ENCODE measurements at places on chromosomes 4 and X.
A peak's percentile ranks its signal among the peaks of the same experiment; 100 is the strongest.

- DNase-seq: no peak
These were observed 6.7 kb downstream of the NUP62CL start for GRCh38 chrX:107199491-107199890.

DNA sequence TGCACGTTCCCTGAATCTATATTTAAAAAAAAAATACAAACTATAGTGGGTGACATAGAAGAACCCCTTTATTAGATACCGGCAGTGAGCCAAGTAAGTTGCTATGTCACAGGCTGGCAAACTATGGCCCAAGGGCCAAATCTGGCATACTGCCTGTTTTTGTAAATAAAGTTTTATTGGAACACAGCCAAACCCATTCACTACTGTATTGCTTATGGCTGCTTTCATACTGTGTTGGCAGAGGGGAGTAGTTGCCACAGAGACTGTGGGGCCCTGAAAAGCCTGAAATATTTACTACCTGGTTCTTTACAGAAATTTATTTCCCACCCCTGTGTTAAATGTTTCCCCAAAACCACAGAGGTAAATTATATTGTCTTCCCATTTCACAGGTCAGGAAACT lies 71.2 kb upstream of the EGFL6 start:
- no peak for DNase-seq

DNA sequence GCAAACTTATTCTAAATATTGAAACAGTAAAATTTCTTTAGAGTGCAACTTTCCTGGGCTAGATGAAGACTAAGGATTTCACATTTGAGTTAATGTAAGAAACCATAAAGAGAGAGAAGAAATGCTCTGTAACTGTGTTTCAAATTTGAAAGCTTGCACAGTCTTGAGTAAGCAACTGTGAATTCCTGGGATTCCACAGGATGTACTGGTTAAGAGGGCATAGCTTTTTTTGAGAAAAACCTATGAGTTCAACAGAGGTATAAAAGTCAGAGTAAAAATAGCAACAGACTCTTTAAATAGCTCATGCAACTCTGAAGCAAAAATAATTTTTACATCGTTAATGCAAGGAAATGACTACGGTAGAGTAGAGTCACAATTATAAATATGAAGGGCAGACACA lies 25.5 kb downstream of the ZNF330 start:
- DNase-seq: peak; percentile 35

DNA sequence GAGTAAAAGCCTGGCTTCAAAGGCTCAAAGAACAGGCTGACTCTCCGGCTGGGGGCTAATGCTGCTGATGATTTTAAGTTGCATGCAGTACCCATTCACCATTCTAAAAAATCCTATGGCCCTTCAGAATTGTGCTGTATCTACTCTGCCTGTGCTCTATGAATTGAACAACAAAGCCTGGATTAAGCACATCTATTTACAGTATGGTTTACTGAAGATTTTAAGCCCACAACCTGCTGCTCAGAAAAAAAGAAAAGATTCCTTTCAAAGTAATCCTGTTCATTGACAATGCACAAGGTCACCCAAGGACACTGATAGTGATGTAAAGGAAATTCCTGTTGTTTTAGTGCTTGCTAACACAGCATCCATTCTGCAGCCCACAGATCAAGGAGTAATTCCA lies 84.9 kb upstream of the SFRP2 start:
- DNase-seq: no peak

GRCh38 chrX:118536687-118537461 lies 41.3 kb downstream of the DOCK11 start:
- peak; percentile 30 for DNase-seq

DNA sequence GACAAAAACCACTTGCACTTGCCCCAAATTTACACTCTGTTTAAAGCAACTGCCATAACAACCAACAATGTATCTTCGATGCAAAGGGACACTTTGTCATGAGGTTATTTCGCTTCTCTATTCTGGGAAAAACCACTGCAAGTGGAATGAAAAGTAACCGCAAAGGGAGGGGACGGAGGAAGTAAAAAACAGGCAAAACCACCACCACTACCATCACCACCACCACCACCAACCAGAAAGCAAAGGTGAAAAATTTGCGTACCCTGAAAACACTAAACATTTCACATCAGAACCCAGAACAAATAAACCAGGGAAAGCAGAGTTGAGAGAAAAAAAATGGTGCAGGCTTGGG lies 1.2 kb upstream of the N4BP2 start:
- no peak for DNase-seq

GRCh38 chrX:13023567-13023966 lies 20.9 kb downstream of the FAM9C start:
- no peak for DNase-seq

DNA sequence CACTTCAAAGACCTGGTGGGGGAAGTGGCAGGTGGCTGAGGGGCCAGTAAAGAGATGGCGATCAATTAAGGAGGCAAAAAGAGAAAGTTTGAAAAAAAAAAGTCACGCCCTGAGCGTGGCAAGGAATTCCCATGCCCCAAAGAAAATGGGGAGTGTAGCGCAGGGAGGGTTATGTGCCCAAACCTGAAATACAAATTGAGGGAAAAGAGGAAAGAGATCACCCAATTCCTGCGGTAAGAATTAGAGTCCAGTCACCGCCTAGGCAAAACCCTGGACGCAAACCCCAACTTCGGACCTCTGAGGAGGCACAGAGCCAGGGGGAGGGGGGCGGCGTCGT lies 595 bp downstream of the ENOX2 start:
- DNase-seq: no peak

- DNase-seq: no peak
These were observed 599 bp upstream of the IL2RG start for GRCh38 chrX:71111921-71112431.

GRCh38 chrX:136250191-136251040 lies 784 bp downstream of the MAP7D3 start:
- peak; percentile 37 for DNase-seq

DNA sequence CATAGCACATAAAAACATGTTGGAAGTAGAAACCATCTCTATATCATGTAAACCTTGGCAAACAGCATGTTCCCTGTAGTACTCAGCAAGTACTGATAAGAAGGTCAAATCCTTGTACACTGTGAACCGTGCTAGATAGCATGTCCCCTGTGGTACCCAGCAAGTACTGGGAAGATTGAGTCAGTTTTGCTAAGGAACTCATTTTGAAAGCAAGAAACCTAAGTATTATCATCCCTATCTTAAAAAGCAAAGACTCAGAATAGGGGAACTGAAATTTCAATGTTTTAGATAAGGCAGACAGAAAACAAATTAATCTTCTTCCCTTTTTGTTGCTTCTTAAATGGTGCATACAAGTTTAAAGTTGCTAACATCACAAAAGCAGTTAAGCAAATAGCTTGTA lies 180.2 kb downstream of the RBM46 start:
- DNase-seq: no peak

GRCh38 chrX:68703846-68704245 lies 56.4 kb downstream of the STARD8 start:
- no peak for DNase-seq
